ENCODE measurements at places on chromosomes 2 and 18. TPM values are rescaled to one million over a fixed set of nuclear protein-coding genes. Genes with fewer than 3 reads are reported as not detected.

DNA sequence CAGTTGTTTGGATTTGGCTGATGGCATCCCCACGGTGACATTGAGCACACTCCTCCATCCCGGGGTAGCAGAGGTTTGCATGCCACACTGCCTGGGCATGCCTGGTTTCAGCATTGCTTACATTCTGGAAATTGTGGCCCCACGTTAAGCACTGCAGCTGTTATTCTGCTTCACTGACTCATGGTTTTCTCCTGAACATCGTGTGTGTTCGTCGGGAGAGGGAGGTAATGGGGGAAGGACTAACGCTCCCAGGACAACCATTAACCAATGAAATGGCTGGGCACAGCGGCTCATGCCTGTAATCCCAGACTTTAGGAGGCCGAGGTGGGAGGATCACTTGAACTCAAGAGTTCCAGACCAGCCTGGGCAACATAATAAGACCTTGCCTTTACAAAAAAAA lies 28.2 kb upstream of the YWHAQ start:
- DNase-seq = no peak

GRCh38 chr2:946073-946948 lies 4.3 kb upstream of the SNTG2 start:
- DNase-seq = no peak

Gene TRIB2
- 209 TPM for total RNA-seq

DNA sequence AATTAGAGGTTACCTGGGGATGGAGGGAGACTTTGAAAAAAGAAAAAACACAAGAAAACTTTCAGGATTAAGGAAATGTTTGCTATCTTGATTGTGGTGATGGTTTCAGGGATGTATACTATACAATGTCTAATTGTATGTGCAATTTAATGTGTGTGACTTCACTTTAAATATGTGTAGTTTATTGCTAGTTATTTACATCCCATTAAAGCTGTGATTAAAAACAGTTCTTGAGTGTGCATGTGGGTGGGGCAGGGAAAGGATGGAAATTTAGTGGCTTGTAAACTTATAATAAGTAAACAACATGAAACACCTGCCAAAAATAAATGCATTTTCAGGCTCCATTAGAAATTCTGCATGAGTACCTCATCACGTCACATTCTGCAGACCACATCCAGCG lies 167.0 kb downstream of the MYO5B start:
- no peak for DNase-seq

GRCh38 chr2:6054161-6054671 lies 362.0 kb downstream of the SOX11 start:
- DNase-seq = no peak

DNA sequence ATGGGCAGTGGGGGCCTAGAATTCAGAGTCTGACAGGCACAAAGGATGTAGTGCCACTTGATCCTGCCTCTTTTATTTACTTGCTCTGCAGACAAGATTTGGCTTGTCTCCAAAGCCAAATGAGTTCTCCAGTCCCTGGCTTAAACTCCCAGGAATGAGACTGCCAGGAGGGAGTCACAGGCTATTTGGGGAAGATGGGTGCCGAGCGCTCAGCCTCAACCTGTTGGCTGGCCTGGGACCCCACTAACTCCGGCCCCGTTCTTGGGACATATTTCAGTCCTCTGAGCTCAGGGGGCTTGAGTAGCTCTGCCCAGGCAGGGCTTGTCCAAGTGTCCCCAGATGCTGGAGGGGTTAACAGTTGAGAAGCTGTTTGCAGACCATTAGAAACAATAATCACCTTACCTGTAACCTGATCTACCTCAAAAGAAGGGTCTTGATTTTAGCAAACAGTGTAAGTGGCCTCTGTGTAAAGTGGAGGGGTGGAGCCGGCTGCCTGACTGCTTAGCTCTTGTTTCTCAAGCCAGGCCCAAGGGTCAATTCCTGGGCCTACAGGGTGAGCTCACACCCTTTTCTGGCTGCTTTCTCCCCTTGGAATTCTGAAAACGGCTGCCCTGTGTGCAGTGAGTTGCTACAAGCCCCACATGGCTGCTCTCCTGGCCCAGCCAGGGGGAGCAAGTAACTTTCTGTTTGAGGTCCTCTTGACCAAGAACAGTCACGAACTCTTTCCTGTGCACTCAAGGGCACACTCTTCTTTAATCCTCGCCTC lies 27.1 kb upstream of the FZD5 start:
- no peak for DNase-seq

- peak; percentile 44 for DNase-seq
Measured at GRCh38 chr2:96839293-96839874, 4.4 kb downstream of the ANKRD23 start.

- no peak for DNase-seq
Measured at GRCh38 chr2:196242131-196242620, 70.8 kb upstream of the STK17B start.

DNA sequence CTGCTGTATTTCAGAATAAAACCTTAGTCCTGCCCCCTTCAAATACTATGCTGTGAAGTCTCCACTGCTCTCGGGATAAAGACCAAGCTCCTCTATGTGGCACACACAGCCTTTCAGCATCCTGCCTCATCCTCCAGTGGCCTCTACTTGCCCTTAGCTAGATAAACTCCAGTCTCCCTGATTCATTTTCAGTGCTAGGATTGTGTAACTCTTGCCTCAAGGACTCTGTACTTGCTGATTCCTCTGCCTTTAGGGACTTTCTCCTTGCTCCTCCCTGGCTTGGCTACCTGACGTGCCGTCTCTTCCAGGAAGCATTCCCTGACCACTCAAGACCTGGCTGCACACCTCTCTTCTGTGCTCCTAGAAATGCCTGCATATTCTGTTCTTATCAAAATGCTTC lies 416.7 kb downstream of the MTX2 start:
- DNase-seq = no peak

- no peak for DNase-seq
Measured at GRCh38 chr18:2699001-2699400, 43.5 kb downstream of the SMCHD1 start.

Gene LOXHD1
- total RNA-seq = not detected

- DNase-seq = no peak
Measured at GRCh38 chr2:64359171-64359891, 94.6 kb upstream of the LGALSL start.

- DNase-seq = peak; percentile 54
Measured at GRCh38 chr18:55588111-55588869, at the start of gene TCF4. Gene TCF4 (minus strand): TSS chr18:55588192. CDS start chr18:55587116, 1,076 bp downstream.

Gene KCNG2
- total RNA-seq = 0.23 TPM

Gene SP110
- total RNA-seq = 22.3 TPM

DNA sequence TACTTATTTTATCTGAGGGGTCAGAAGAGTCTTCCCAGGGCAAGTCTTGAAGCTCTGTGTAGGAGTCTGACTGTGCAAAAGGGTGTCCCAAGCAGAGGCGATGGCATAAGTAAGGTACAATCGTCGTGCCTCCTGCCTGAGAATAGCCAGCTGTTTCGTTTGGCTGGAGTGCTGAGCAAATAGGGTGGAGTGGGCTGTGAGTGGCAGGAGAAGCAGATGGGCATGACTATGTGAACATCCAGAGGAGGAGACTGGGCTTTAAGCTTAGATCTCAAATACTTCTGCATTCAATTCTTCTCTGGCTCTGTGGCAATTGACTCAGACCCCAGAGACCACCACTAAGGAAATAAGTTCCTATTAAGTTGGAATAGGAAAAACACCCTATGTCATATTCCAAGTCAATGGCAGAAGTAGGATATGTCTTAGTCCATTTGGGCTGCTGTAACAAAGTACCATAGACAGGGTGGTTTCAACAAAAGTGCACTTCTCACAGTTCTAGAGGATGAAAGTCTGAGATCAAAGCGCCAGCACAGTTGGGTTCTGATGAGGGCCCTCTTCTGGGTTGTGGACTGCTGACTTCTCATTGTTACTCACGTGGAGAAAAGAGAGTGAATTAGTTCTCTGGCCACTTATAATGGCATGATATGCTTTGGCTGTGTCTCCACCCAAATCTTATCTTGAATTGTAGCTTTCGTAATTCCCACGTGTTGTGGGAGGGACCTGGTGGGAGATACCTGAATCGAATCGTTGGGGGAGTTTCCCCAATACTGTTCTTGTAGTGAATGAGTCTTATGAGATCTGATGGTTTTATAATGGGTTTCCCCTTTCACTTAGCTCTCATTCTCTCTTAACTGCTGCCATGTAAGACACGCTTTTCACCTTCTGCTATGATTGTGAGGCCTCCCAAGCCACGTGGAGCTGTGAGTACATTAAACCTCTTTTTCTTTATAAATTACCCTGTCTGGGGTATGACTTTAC lies 120.2 kb downstream of the LPIN1 start:
- DNase-seq = no peak

GRCh38 chr2:114457956-114458355 lies 15.5 kb downstream of the DPP10 start:
- no peak for DNase-seq

DNA sequence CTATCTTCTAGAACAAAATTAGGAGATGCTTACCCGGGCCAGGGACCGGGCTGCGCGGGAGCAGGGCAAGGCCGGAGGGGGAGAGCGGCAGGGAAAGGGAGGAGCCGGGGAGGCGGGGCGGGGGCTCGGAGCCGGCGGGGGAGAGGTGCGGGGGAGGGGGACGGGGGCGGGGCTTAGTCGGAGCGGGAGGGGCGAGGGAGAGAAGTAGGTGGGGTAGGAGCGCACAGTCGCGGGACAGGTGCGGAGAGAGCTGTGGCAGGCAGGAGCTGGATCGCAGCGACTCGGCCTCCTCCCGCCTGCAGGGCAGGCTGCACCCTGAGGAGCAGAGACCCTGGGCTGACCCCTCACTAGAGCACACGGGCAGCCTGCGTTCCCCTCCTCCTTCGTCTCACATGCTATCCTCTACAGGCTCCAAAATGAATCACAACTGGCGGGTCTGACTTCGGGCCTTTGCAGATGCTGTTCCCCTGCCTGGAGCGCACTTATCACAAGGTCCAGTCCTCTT lies 290.3 kb downstream of the CELF4 start:
- no peak for DNase-seq

DNA sequence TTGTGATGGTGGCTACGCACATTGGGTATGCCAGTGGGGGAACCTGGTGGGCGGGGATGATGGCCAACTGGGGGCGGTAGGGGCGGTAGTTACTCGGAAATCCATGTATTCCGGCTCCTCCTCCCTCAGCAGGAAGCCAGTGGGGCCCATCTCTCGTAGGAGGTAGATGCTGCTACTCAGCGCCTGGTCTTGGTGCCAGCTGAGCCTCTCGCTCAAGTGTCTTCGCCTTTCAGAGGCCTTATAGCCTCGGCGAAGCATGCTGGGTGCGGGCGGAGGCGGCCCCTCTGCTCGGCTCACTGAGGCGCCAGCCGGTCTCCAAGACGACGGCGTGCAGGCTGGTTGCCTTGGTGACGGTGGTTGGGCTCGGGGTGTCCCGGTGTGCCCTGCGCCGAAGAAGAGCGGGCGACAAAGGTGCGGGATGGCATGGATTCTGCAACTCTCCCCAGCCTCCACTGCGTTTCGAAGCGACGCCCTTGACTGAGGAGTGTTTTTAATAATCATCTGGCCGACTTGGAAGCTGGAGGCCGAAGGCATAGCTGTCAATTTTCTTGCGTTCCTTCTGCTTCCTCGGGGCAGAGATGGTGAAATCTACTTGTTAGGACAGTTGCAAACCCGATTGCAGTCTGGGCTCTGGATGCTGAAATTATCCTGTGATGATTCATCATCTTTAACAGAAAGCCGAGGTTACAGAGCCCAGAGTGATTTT lies at the start of gene ZSWIM2:
Gene ZSWIM2, minus strand, starts transcription at position 298 of the 706 bp plus-strand sequence. Its CDS starts 40 bp downstream, at position 258.
- DNase-seq = peak; percentile 63

DNA sequence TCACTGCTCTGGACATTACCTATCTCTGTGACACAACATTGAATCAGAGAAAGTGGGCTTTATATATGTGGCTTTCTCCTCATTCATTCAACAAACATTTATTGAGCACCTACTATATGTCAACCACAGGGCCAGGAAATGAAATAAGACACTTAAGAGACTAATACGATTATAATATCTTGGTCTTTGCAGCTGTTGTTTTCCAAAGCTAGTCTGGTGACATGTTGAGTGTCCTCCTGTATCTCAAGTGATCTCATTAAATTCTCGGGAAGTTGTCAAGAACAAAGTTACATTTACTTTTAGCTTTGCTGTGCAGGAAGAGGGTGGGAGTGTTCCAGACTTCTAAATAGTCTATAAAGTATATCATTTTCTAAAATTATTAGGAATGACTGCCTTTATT lies 164.6 kb upstream of the SP5 start:
- no peak for DNase-seq

DNA sequence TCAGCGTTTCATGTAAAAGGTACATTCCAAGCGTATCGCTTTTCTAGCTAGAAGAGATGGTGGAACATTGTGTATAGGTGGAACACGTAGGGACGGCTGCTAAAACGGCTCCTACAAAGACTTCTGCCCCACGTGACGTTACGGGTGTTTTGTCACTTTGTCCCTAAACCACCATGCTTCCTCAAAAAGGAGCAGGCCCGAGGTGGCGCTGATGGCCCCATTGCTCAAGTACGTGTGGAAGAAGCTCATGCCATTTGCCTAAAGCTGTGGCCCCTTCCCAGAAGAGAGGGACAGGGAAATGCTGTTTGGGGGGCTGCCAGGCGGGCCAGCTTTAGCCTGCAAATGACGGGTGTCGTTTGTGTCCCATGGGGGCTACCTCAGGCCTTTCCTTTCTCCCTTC lies 72.7 kb downstream of the TMEM247 start:
- no peak for DNase-seq

DNA sequence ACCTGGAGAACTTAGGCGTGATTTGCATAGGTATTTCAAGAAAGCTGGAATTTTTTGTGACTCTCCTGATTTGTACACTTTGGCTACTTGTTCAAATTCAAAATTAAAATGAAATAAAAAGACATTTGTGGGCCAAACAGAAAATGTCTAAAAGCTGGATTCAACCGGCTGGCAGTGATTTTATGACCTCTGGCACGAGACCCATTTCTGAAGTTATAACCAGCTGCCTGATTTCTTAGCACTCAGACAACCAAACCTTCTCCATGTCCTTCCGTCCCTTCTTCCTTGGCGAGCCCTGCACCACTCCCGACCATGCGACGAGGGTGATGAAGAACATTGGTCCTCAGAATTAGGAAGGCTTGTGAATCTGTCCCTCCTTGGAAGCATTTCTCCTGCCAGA lies 19.7 kb downstream of the PKDCC start:
- DNase-seq = no peak

DNA sequence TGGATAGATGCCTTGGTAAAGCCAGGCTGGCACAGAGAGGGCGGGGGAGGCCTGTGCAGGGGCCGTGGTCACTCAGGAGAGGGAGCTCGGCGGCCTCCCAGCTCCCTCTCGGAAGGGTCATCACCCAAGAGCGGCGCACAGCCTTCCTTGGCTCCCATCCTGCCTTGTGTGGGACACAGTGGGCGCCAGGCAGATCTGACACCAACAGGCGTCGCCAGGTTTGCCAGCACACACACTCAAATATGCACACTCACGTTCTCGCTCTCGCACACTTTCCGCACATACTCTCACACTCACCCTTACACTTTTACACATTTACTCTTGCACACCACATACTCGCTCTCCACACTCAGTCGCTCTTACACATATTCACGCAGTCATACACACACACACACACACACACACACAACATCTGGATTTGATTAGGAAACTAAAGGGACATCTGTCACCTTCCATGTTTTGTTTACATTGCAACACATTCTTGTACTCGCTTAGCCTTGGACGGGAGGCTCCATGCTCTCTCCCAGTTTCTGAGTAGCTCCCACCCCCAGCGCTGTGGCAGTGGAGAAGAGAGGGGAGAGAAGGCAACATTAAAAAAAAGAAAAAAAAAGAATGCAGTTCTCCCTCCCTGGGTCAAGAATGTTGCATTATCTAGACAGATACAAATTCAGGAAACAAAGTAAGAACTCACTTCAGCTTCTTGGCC lies 10.5 kb downstream of the CHMP1B start:
- no peak for DNase-seq
